Epithelial cell of proximal tubule (primary cell): ENCODE measurements at places on chromosomes 4 and X.
A peak's percentile ranks its signal among the peaks of the same experiment; 100 is the strongest.

DNA sequence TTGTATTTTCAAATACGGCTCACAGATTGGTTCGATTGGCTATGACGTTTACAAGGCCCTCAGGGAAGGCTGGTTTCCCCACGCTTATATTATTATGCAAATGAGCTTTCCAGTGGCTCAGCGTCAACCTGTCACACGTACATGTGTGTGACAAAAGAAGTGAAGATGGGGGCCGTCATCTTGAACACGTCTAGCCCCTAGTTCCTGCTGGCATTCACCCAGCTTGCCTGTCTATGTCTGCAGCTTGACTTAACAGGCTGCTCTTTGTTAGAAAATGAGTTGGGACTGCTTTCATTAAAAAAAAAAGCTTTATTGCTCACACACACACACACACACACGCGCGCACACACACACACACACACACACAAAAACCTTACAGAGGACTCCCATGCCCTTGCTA lies 283.6 kb upstream of the CTSO start:
- no peak for DNase-seq

DNA sequence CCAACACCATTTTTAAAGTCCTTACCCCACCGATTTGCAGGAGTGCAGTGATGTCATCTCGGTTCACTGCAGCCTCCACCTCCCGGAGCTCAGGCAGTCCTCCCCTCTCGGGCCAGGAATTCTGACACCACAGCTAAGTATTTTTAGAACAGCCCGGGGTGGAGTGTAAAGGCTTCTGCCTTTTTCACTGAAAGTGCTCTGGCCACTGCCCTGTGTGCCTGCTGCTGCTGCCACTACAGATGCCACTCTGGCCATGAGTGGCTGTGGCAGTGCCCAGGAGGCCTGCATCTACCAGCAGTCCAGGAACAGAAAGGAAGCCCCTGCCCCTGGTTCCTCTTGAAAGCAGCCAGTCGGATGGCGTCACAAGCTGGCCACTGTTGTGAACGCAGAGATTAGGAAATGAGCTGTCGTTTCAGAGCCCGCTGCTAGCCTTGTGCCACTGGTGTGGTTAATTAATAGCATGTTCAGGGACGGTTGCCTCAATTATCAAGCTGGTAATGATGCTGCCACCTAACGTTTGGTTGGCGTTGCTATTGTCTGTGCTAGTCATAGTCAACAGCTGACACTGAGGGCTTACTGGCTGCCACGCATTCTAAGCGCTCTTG lies 23.6 kb upstream of the TBC1D14 start:
- DNase-seq: peak; percentile 79

- no peak for DNase-seq
Observed at GRCh38 chr4:118989098-118990080, 100.7 kb downstream of the SYNPO2 start.

- no peak for DNase-seq
Observed at GRCh38 chr4:78417603-78418002, 134.0 kb upstream of the ANXA3 start.

DNA sequence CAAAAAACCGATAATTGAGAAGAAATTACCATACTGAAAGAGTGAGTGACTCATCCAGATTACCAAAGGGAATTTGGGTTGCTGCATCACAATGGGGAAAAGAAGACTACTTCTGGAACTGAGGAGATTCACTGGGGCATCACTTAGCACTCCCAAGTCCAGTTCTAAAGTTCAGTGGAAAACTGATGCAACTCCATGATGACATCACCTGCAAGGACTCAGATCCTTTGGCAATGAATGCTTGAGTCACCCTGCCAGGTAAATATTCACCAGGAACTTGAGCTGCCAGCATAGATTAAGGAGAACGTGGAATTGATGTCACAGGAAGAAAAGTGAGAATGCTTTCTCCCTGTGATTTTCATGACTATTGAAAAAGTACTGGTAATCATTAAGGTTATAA lies 32.0 kb upstream of the SMIM10L2A start:
- DNase-seq: peak; percentile 91

- no peak for DNase-seq
Observed at GRCh38 chrX:67524950-67525691, 18.7 kb upstream of the AR start.

DNA sequence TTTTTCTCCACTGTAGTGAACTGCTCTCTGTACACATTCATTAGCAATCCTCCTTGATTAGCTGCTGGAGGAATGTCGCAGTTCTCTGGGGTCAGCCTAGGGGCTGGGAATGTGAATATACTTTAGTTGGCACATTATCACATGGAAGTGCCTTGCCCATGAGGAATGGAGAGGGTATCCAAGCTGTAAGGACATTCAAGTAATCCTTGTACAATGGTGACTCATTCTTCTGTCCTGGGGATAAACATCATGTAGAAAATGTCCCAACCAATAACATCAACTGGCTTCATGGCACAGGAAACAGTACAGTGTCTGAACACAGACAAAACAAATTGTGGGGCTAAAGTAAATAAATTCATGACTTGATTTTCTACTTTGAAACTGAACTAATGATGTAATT lies 147.1 kb downstream of the GLRA2 start:
- DNase-seq: peak; percentile 63

DNA sequence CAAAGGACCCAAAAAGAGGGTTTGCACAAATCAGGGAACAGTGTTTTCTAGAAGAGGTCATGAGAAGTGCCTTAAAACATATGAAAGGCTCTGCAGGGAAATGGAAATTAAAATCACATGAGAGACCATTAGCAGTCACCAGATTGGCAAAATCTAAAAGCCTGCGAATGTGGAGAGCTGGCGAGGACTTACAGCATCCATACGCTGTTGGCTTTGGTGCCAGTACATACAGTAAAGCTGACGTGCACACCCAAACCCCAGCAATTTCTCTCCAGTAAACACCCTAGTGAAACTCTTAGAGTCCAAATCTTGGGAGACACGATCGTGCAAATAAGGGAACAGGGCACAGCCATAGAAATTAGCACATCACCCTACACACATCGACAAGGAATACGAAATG lies 25.4 kb upstream of the PPP2R2C start:
- DNase-seq: no peak
